HL-60 (cell line): ENCODE measurements at places on chromosomes 5 and 9.

- DNase-seq: no peak
Measured at GRCh38 chr9:110064803-110065202, 143.2 kb downstream of the C9orf152 start.

- DNase-seq: no peak
Measured at GRCh38 chr5:5370059-5370774, 52.3 kb upstream of the ICE1 start.

DNA sequence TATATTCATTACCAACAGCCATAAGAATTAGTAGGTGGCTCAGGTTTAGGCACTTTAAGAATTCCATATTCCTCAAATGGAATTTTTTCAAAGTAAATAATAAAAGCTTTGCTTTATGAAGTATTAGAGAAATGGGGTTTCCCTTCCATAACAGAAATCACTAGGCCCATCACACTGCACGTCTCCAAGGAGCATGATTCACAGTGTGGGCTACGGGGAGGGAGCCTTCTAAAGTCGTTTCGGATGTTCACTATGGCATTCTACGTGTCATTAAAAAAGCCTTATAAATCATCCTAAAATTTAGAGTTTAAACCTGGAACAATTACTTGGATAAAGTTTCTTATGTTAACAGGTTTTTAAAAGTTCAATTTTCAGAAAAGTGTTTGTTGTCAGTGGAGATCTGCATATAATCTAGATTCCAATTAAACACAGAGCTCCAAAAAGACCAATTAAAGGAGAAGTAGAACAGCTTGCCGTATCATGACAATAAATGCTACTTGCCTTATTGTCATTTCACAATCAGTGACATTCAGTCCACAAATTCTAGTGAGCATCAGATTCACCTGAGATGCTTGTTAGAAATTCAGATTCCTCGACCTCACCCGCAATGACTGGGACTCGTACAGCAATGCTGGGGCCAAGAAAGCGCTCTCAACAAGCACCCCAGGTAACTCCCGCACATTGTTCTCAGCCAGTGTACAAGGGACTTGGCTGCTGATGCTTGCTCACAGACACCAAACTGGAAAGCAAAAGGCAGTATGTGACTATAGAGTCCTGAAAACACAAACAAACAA is 115.7 kb downstream of the NFIB start:
- DNase-seq: no peak

DNA sequence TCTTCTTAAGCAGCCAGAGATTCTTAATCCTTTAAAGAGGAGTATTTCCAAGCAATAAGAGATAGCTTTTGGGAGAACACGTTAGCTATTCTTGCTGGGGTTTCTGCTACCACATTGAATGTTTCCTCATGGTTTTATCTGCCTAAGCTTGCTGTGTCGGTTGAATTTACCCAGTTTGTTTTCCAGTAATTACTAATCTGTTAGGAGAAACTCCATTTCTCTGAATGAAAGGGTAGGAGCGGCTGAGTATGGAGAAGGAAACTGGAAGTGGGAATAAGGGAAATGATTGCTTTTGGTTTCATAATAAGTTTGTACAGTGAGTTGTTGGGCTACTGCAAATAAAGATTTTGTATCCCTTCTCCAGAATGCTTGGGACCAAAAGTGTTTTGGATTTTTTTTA is 1.2 kb downstream of the JAK2 start:
- no peak for DNase-seq

DNA sequence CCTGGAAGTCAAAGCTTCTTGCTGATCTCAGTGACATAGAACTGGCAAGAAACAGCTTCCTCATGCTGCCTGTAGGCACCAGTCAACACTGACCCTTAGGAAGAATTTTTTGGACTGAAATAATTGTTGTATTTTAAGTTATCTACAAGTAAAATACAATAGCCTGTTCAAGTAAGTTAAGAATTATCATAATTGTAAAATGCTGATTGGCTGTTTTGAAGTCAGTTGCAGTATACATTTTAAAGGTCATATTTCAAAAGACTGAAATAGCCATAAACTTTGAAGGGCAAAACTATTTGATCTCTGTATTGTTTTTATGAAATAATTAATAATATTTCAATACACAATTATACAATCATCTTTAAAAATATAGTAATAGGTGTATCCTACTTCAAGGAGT is 794.9 kb downstream of the MAT2B start:
- DNase-seq: no peak

DNA sequence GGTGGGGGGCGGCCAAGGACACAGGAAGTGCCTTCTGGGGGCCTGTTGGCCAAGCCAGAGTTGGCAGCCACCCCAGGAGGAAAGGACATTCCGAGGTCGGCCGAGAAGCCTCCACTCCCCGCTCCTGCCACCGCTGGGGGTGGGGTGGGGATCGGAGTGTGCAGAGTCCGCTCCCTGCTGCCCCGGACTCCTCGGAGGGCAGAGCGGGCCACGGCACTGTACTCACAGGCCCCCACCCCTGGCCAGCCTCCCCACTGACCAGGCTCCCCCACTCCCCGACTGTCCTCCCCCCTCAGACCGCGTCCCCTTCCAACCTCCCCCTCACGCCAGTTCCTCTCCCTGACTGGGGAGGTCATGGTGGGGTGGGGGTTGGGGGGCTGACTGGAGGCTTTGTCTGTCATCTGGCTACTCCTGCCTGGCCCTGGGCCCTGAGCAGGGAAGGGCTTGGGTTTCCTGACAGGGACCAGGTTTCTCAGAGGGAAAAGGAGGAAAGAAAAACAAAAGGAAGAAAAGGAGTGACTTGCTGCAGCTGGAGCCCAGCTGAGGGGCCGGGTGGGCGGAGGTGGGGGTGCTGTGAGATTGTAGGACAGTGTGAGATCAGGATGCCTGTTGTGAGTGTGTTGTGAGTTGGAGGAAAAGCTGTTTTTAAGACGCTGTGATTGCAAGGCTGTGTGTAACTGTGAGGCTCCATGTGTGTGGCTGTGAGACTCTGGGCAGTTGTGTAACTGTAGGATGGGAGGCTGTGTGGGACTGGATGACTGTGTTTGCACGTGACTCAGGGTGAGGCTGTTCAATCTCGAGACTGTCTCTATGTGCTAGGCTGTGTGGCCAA is 29.7 kb downstream of the CNTFR start:
- DNase-seq: no peak

- no peak for DNase-seq
Measured at GRCh38 chr9:25716220-25716872, 38.1 kb upstream of the TUSC1 start.

DNA sequence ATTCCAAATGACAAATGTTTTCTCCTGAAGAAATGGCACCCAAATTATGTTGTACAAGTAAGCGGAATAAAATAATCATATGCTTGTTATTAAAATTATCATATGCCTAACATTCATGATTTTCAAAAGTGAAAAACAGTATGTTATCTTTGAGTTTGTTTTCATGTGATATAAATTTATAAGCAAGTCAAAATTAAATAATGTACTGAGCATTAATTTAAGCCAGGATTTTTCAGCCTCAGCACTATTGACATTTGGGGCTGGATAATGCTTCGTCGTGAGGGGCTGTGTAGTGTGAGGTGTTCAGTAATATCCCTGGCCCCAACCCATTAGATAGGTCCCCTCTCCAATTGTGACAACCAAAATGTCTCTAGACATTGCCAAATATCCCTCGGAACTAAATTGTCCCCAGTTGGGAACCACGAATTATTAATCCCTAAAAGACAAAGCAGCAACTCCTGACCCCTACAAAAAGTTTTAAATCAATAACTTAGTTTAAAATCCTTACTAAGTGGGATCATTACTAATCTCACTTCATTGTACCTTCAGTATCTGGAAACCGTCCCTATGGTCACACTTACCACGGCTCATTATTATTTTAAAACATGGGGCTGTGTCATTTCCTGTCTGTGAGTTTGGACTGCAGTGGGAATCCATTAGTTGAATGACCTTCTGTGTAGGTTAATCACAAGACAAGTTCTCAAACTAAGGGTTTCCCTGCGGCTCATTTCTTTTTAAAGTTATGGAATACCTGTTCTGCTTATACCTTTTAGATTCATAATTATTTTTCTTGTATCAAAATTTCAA is 1.3 kb upstream of the NNT start:
- DNase-seq: no peak

DNA sequence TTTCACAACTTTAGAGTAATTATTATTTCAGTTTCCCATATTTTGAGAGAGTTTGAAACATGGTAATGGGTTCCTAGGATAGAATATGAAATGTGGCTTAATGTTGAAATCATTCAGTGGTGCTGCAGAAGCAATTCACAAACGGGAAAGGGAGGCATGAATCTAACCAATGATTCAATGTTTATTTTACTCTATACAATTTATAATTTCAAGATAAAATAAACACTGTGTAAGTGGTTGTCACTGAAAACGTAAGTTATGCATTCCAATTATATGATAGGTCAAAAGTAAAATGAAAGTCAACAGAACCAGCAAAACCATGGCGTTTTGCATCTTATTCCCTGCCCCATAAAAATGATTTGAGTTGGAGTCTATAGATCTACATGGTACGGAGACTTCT is 1207.1 kb upstream of the CDH18 start:
- no peak for DNase-seq

DNA sequence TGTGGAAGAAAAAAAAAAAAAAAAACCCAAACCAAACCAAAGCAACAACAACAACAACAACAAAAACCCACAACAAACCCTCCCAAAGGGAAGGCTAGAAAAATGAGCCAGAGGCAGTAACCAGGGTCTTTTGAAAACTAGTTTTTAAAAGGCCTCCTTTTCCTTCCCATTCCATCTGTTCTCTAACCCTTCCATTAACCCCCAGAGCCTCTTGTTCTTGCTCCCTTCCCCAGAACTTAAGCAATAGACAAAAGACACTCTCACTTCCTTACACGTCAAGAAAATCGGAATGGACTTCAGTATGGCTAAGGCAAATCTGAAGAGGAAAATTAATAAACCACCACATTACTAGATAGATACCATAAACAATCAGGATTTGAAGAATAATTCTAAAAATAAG is 292.8 kb downstream of the ARL15 start:
- no peak for DNase-seq

DNA sequence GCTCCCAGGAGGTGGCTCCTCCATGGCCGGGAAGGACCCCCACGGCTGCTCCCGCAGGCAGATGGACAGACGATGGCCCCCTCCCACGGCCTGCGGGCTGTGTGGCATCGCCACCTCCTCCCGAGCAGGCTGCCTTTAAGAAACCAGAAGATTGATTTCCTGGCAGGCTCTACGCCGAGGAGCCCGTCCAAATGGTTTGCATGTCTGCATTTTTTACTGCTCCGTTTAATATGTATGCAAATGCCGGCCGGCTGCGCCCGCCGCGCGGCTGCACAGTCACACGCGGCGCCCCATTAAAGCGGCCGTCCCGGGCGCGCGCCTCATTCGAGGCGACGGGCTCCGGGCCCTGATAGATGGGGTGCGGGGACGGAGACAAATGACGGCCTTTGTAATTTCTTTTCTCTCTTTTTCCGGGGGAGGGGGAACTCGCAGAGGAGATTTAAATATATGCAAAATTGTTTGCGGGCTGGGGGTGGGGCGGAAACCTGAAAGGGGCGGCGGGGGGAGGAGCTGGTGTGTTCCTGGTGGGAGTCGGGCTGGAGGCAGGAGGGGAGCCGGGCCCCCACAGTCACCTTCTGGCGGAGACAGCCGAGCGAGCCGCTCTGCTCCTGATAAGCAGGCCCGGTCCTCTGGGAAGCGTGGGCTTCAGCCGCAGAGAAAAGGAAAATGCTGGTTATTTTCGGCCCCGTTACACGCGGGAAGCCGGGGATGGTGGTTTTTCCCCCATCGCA is 158.7 kb upstream of the IER5L start:
- no peak for DNase-seq

DNA sequence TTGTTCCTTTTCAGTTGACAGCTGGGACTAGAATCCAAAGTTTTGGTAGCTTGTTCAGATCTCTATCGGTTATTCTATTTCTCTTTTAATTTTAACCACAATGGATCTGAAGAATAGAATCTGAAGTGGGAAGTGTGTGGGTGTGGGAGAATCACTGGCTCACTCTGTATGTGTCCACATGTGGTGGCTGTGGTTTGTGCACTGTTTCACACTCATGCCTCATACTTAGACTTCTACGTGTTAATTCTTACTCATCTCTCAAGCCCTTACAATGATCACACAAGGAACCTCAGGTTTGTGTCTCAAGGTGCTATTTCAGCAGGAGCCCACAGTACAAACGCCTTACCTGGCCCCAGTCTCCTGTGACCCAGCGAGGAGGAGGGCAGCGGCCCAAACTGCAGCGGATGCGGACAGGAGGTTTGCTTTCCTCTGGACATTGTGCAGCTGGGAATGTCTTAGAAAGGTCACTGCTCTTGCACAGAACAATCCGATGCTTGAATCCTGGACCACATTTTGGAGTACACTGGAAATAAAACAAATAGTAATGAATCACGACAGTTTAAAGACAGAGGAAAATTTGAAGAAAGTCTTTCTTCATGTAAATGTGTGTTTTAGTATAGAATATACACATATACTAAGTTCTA is 309.1 kb downstream of the ADAMTS6 start:
- no peak for DNase-seq

- DNase-seq: no peak
Measured at GRCh38 chr5:137595396-137596079, 96.4 kb upstream of the SPOCK1 start.

- no peak for DNase-seq
Measured at GRCh38 chr5:68423154-68423811, 207.7 kb downstream of the PIK3R1 start.

DNA sequence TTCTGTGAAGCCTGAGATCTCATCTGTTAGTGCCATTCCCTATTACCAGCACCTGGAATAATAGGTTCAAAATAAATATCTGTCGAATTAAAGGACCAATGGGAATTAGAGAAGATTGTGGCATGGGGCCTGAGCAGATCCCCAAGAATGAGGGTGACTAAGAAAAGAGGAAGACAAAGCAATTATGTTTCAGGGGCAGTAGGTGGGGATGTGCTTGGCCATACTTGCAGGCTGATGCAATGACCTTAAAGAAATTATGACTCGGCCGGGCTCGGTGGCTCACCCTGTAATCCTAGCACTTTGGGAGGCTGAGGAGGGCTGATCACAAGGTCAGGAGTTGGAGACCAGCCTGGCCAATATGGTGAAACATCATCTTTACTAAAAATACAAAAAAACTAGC is 562.8 kb downstream of the PTPRD start:
- no peak for DNase-seq

DNA sequence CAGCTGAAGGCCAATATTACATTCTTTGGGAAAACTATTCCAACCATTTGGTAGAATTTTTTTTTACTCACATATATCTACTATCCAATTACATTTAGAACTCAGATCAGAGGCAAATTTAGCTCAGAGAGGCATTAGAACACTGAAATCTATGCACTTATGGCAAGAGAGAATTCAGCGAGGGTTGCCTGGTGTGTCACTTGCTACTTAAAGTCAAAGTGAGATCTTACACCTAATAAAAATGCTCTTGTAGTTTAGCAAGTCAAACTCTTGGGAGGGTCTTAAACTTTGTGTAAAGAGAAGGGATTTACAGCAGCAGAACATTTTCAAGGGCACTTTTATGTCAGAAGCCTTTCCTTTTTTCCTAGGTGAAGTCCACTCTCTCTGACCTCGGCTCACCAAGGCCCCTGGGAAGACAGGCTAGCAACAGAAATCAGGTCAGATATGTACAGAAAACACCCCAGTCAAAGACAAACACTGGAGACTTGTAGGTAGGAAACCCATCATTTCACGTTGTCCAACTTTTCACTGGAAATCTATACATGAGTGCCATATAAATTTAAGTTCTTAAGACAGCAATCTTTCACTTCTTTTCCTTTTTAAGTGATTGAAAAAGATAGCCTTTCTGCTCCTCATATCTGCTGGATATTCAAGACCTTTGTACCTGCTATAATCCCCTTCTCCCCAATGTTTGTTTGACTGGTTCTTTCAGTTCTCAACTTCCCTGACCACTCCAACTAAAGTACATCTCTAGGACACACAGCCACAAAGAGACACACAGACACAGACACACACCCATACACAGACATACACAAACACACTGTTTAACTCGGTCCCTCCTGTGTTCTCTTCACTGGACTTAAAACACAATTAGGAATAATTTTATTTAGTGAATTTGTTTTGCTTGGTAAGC is 635.8 kb downstream of the PDE4D start:
- DNase-seq: no peak
